ENCODE measurements at places on chromosomes 12 and 14.

GRCh38 chr12:124422570-124423523 lies 128.0 kb downstream of the RFLNA start:
- peak; percentile 78 for DNase-seq

GRCh38 chr12:6626654-6627283 lies 9.0 kb downstream of the LPAR5 start:
- DNase-seq, result no peak

DNA sequence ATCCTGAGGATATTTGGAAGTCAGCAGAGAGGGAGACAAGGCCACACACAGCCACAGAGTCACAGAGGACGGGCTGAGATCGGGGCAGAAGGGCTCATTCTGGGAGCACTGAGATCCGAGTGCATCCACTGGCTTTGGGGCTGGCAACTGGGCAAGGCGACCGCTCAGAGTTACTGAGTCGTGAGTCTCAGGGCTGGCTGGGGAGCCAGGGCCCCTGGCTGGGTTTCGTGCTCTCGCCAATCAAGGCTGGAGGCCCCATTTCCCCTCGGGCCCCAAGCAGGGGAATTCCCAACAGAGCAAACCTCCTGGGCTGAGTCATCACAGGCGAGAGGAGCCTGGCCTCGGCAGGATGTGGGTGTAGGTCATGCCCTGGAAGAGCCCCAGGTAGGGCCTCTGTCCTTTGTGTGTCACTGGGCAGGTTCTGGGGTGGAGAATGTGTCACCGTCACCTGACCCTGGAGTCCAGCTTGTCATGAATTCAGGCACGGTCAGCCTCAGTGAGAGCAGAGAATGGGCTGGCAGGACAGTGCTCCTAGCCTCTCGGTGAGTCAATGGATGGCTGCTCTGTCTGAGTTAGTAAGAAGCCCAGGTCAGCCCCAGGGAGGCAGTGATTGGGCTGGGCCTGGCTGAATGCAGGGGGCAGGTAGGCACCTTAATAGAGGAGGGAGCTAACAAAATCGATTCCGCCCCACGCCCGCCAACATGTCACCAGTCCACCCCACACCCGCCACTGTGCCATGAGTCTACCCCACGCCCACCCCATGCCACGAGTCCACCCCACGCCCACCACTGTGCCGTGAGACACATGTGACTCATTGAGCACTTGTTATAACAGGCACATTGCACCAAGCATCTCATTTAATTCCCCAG lies 16.9 kb downstream of the ASB2 start:
- no peak for DNase-seq

GRCh38 chr12:102946042-102946441 lies 11.4 kb upstream of the ASCL1 start:
- DNase-seq, result no peak

GRCh38 chr12:63045020-63045860 lies 105.8 kb downstream of the AVPR1A start:
- no peak for DNase-seq

GRCh38 chr12:6978611-6979011 lies 7.9 kb downstream of the EMG1 start:
- DNase-seq, result no peak

- DNase-seq, result no peak
Measured at GRCh38 chr12:64323476-64324225, 66.9 kb downstream of the C12orf56 start.

- no peak for DNase-seq
Measured at GRCh38 chr12:120126635-120127005, 10.1 kb upstream of the RAB35 start.

GRCh38 chr12:66182956-66183355 lies 6.1 kb upstream of the IRAK3 start:
- no peak for DNase-seq

DNA sequence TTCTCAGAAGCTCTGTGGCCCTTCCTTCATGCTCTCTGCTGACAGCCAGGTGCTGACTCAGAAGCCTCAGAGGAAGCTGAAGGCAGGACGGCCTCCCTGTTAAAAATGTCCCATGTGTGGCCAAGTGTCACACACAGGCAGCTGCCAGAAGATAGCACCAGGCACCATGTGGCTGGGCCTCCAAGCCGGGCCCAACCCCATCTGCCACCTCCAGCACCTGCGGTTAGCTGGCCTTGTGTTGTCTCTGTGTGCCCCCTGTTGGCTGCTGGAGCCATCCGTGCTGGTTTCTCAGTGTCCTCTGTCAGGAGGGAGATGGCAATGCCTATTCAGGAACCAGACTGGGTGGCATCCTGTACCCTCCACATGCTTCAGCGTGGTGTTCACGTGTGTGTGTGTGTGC lies 63.2 kb downstream of the TSPAN11 start:
- peak; percentile 40 for DNase-seq

GRCh38 chr12:57452937-57453509 lies 2.1 kb upstream of the INHBE start:
- peak; percentile 87 for DNase-seq

DNA sequence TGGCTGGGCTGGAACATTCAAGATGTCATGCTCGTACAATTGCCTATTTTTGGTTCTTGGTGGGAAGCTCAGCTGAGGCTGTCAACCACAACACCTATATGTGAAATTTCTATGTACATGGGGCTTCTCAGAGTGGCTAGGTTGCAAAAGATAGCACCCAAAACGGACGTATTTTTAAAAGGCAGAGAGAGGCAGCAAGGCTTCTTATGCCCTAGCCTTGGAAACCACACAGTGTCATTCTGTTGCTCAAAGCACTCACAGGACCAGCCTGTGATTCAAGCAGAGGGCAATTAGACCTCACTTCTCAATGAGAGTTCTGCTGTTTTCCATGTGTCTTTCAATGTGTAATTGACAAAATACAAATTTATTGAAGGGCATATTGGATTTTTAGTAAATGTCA lies 134.0 kb downstream of the GXYLT1 start:
- DNase-seq, result no peak

- DNase-seq, result no peak
Measured at GRCh38 chr12:47828008-47828975, 8.6 kb upstream of the HDAC7 start.

DNA sequence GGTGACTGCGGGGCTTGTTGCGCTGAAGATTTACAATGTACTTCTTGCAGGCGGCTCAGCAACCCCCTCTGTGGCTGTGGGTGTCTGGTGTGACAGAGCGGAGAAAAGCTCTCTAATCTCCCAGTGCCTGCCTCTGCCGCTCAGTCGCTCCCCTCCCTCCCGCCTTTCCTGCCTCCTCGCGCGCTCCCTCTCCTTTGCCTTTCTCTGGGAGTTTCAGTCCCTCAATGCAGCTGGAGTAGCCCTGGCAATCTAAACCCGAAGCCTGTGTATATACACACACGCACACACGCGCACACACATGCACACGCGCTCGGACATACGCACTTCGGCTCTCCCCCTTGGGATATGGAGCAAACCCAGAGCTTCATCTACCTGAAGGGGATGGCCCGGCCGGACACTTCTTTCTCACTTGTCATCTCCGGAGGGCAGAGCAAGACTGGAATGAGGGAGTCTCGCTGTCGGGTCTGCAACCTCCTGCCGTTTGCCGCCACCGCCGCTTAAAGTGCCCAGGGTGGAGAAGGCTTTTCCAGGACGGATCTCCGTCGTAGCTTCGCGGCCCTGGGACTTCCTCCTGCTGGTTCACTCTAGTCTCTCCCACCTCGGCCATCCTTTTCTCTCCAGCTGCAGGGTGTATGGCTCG lies 599 bp upstream of the TRHDE start:
- DNase-seq, result peak; percentile 82

GRCh38 chr14:104296388-104297312 lies 158.3 kb downstream of the KIF26A start:
- DNase-seq, result no peak

- DNase-seq, result peak; percentile 53
Measured at GRCh38 chr12:117486840-117487659, 125.6 kb upstream of the NOS1 start.

GRCh38 chr14:23827100-23827892 lies 126.3 kb upstream of the DHRS4 start:
- no peak for DNase-seq

DNA sequence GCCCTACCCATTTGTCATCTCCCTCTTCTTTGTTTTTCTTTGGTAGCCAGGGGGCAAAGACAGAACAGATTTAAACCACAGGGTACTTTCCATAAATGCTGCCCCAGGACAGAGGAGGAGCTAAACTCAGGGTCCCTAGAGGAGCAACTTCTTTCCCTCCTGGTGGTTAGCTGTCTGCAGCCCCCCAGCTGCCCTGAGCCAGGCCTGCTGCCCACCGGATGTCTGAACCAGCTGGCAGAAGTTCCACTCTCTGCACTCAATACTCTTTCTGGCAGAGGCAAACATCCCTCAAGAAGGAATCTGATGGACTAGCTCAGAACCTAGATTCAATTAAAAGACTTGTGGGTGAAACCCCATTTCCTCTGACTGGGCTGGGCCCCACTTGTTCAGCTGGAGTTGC lies 10.7 kb downstream of the VDR start:
- DNase-seq, result no peak

DNA sequence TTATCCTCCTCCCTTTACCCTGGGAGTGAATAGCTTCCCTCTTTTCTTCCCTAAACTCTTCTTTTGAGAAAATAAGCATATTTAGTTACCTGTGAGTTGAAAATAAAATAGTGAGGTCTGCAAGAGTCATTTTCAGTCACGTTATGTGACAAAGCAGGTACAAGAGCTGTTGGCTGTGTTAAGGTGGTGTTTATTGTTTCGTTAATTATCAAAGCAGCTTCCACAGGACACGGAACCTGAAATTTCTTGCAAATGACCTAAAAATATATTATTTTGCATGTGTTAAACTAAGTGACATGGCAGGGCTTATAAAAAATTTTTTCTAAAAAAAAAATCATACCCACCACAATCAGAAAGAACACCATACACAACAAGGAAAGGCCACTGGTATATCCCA lies 8.3 kb downstream of the SLC38A2 start:
- DNase-seq, result no peak
